GM12864 (cell line): ENCODE measurements at places on chromosomes 3 and 15.

- no peak for DNase-seq
Measured at GRCh38 chr3:44894485-44894884, 20.1 kb downstream of the TGM4 start.

DNA sequence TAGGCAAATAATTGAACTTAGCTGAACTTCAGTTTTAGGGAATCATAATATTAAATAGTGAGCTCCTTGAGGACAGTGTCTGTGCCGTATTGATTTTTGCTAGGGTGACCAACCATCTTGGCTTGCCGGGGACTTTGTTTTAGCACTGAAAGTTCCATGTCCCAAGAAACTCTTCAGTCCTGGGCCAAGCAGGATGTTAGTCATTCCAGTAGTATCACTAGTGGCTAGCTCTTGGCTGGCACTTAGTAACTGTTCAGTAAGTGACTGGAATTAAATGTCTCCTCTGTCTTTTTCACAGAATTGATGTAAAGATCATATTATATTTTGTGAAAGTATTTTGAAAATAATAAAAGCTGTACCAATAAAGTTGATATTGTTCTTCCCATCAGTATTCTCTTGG lies 42.3 kb downstream of the RSRC1 start:
- DNase-seq = no peak

GRCh38 chr3:89098964-89099585 lies 8.3 kb upstream of the EPHA3 start:
- DNase-seq = no peak

- DNase-seq = no peak
Measured at GRCh38 chr3:46851364-46852333, 11.6 kb downstream of the MYL3 start.

DNA sequence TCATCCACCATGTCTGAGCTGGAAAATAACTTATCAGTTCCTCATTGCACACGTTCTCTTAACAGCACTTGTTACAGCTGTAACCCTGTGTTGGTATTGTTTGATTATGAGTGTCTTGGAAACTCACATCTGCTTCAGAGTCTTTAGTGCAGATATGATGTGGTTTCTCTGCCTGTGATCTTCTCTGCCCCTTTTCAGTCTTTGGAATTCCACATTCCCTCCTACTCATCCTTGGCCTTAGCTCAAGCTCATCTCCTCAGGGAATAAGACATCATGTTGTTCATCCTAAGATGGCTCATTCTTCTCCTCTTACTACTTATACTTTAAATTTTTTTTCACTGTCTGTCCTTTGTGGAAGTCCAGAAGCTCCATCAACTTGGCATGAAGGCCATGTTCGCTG lies 77.7 kb downstream of the SYNPR start:
- DNase-seq = no peak
